ENCODE measurements at places on chromosomes 3 and 15.

DNA sequence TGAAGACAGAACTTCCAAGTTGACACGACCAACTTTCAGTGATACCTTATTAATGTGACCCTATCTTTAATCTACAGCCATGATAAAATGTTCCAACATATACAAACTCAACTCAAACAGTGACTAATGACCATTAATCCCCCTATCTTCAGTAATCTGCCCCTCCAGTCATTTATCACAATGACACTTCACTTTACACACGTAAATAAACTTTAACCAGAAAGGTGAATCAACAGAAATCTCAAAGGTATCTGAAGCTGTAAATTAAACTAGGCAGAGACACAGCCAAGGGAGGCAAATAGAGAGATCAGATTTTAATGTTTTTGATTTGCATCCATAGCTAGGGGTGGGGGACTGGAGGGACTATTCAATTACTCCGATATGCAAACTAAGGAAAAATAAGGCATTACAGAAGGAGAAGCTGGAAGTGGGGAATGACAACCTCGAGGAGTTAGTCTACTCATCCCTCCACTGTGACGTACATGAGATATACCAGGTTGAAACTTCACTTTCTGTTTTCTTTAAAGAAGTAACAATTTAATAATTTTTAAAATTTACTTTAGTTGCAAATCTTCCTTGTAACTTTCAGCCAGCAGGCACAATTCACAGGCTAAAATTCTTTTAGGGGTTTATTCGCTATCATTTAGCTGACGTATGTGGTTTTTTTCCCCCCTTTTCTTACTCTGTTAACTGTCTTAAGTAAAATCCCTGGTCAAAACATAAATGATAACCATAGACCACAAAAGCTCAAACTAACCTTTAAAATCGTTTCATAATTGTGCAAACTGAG, 751.0 kb downstream of the ROBO1 start:
- no peak for DNase-seq

DNA sequence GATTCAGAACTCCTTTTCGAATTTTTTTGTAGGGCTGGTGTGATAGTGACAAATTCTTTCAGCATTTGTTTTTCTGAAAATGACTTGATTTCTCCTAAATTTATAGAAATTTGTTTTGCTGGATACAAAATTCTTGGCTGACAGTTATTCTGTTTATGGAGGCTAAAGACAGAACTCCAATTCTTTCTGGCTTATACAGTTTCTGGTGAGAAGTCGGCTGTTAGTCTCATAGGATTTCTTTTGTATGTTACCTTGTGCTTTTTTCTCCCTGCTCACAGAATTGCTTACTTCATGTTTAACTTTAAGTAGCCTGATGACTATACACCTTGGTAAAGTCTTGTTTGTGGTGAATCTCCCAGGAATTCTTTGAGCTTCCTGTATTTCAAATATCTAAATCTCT, 1264.6 kb downstream of the NSUN3 start:
- DNase-seq: no peak

DNA sequence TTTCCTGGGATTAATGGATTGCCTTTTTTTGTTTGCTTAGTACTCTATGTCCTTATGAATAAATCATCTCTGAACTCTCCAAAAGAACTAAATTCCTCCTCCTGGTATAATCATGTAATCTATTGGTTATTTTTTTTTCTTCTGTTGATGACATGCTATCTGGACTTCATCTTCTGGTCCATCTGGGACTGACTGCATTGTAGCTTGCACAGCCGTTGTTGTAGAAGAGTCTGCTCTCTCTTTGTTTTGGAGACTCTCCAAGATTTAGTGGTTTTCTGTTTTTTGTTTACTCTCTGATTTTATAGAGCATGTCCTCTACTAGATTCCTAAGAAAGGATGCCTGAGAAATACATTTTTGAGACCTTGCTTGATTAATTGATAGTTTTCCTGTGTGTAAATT, 19.1 kb downstream of the IREB2 start:
- no peak for DNase-seq

- no peak for DNase-seq
Measured at GRCh38 chr15:55824857-55825613, 82.1 kb upstream of the PRTG start.

DNA sequence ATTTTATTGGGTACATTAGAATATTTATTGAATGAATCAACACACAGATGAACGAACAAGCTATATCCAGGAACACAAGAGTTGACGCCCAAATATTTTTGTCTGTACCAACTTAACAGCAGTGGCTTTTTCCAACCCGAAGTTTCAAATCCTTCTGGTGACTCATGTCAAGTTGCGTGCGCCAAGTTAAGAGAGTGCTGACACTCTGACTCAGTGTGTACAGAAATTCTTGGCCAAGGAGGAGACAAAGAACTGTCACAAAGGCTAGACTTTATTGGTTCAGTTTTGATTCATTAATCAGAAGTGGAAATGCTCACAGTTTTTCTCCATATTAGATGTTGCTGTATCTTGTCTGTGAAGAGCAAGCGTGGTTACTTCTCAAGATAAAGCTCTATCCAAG, 59.6 kb upstream of the TSC22D2 start:
- no peak for DNase-seq

GRCh38 chr3:84724877-84725276, 233.9 kb upstream of the CADM2 start:
- no peak for DNase-seq
